Mesenteric fat pad (tissue), 1 donor: ENCODE measurements at places on chromosomes 2 and 18.
A peak's percentile ranks its signal among the peaks of the same experiment; 100 is the strongest.

DNA sequence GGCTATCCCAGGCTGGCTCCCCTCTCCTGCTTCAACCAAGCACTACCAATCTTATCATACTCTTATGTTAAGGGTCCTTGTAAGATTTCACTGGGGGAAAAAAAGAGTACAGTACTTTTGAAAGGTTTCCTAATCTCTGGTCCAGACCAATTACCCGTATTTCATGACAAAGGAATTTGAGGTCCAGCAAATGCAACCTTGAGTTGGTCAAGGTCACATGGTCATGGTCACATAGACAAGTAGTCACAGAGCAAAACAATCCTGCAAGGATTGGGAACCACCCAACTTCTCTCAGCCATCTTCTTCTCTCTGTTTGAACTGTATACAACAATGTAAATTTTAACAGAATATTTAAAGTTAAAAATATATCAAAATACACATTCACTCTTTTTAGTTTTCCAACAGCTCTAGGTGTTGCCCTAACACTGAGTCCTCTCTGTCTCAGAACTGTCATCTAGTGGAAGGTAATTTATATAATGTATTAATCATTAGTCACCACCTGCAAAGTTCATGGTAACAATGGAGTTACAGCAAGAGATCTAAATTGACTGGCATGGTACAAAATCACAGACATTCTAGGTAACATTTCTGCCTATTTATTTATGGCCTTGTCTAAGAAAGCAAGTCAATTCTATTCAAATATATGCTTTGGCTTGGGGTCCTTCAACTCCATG, 21.5 kb downstream of the DTNB start:
- DNase-seq = no peak

- peak; percentile 51 for DNase-seq
Observed at GRCh38 chr2:105765415-105766299, 20.9 kb downstream of the NCK2 start.

DNA sequence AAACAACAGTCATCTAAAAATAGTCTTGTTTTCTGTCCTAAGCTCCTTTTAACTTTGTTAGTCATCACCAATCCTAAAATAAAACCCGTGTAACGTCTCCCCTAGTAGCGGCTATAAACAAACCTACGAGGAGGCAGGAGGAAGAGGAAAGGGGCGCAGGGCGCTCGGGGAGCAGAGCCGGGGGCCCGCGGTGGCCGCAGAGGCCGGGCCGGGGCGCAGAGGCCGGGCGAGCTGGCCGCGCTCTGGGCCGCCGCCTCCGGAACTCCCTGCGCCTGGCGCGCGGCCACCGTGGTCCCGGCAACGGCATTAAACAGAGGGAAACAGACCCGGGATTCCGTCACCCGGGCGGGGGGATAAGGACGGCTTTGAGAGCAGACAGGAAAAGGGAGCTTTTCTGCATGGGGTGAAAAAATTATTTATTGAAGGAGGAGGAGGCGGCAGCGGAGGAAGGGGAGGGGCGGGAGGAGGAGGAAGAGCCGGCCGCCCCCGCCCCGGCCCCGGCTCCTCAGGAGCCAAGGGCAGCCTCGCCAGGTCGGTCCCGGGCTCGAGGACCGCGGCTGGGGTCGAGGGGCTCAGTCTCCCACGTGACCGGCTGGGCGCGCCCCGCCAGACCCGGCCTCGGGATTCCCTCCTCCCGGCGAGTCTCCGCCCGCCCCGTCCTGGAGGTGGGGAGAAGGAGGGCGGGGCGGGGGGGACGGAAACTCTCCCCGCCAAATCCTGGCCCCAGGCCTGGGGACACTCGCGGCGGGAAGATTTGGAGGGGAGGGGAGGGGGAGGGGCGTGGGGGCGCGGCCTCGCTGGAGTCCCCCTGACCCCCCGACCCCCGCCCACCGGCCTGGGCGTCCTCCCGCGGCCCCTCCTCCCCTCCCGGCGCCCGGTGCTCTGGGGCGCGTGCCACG, 1.8 kb upstream of the NFATC1 start:
- peak; percentile 96 for DNase-seq

DNA sequence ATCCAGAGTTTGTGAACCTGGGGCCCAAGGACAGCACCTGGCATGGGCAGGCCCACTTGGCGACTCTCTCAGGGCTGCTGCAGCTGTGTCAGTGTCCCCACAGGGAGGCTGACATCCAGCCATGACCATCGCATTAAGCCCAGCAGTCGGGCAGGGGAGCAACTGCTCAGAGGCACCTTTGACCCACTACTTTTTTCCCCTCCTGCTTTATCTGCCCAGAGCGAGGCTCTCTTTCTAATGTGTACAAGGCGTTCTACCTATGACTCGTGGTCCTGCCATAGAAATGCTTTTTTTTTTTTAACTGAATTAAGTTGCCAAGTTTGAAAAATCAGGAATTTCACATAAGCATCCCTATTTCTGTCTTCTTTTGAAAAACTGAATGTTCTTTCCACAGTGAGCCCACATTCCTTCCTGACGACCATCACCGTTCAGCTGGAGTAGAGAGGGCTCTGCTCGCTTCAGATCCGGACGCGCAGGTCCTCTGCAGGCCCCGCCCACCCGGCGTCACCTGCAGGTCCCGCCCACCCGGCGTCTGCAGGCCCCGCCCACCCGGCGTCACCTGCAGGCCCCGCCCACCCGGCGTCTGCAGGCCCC, 403 bp upstream of the CLUL1 start:
- no peak for DNase-seq

GRCh38 chr2:238879043-238879442, 31.2 kb downstream of the TWIST2 start:
- DNase-seq = no peak

- DNase-seq = no peak
Observed at GRCh38 chr2:105738658-105739241, 6.0 kb upstream of the NCK2 start.

DNA sequence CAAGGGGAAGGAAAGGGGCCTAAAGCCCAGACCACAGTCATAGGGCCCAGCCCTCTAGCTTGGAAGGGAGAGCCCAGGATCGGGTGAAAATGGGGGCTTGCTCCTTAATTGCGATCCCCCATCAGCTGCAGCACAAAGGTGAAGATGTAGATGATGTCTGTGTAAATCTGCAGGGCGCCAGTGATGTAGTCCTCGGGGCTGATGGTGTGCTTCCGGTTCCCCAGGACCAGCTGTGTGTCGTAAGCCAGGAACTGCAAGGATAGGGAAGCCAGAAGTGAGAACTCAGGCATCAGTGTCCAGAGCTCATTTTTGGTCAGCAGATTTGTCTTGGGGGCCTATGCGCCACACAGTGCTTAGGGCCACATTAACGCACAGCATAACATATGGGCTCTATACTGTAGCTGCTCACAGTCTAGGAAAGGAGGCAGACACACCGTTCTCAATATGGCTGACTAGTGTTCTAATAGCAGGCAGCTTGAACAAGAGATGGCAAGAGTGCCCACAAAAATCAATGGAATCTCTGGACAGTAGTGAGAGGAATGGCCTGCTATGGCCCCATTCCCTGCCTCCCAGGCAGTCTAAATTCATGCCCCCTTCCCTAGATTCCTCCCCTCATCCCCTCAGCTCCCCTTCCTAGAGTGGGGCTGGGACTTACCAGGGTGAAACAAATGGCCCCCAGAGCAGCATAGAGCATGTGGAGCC, 5.2 kb downstream of the PNKD start:
- DNase-seq = no peak

DNA sequence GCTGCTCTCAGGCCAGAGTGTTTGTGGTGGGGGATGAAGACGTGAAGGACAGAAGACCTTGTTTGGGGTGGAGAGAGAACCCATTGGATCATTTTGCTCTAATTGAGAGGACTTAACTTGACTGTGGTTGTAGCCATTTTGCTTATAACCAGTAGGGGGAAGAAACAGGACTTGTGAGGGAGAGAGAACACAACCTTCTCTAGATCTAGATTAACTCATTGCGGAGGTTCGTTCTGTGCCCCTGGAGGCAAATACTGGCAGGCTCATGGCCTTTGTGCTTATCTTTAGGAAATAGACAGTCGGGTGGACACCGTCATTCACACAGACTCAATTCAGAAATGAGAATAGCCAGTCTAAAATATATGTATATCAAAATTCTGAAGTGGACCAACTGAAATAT, 147.0 kb upstream of the LHCGR start:
- DNase-seq = no peak

GRCh38 chr2:239236808-239237205, 164.0 kb downstream of the HDAC4 start:
- DNase-seq = no peak

- no peak for DNase-seq
Observed at GRCh38 chr2:191128172-191128910, 22.5 kb downstream of the STAT4 start.

GRCh38 chr2:121530212-121530705, 421 bp upstream of the RNU4ATAC start:
- peak; percentile 93 for DNase-seq

DNA sequence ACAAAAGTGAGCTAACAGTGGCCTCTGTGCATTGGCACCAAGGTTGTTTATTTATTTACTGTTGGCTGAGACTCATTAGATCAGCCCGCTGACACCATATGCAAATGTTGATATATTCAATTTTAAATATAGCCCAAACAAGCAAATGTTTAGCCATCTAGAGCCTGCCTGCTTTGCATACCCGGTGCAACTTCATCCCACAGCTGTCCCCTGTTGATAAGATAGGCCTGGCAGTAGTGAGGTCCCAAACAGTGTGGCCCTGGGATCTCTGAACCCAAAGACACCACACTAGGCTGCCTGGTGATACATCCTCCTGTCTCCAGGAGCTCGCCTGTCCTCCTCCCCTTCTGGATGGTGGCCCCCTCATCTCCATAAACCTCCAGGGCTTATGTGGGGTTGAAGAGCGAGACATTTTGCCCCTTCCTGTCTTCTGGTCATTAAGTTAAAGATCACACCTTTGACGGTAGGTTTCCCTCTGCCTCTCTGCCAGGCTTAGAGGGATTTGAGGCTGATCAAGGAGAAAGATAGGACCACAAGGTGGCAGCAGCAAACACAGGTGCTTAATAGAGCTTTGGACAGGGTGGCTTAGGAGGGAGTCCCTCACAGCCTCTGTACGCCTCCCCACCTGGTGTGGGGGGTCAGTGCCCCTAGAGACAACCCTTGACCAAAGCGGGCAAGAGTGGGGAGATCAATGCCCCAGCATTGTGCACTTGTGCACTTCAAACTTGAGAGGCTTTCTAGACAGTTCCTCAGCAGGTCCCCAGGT, 23.7 kb upstream of the MYO5B start:
- no peak for DNase-seq

DNA sequence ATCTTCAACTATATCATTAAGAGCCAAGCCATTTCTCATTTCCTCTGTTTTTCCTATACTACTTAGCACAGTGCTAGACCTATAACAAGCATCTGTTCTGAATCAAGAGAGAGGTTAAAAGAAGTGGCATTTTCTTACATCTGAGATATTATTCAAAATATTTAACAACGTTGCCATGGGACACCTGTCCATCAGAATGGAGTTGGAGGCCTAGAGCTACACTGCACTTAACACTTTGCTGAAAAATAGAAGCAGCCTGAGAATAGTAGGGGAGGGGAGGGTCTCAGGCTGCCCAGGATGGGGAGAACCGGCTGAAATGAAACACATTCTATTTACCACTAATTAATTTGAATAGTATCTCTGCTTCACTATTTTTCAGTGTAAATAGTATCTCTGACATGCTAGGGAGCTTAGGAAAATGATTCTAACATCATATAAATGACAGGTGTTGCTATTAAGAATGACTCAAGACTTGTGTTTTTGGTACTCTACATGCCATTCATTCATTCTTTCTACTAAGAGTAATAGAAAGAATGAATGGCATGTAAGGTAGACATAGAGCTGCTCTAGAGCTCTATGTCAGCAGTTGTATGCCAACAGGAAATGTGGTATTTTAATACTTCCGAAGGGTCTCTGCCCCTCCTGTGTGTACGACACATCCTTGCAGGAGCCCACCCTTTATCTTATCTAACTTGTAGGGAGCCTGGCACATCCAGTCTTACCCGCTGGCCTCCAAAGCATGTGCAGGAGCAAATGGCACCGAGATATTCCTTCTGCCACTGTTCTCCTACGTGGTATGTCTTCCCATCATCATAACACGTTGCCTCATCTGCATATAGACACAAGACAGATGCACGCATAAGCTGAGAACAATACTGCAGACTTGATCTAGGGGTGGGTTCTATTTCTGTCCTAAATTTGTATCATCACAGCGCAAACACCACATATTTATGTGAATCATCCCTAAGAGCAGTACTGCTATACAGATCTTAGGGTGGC, 52.6 kb downstream of the ATIC start:
- no peak for DNase-seq

DNA sequence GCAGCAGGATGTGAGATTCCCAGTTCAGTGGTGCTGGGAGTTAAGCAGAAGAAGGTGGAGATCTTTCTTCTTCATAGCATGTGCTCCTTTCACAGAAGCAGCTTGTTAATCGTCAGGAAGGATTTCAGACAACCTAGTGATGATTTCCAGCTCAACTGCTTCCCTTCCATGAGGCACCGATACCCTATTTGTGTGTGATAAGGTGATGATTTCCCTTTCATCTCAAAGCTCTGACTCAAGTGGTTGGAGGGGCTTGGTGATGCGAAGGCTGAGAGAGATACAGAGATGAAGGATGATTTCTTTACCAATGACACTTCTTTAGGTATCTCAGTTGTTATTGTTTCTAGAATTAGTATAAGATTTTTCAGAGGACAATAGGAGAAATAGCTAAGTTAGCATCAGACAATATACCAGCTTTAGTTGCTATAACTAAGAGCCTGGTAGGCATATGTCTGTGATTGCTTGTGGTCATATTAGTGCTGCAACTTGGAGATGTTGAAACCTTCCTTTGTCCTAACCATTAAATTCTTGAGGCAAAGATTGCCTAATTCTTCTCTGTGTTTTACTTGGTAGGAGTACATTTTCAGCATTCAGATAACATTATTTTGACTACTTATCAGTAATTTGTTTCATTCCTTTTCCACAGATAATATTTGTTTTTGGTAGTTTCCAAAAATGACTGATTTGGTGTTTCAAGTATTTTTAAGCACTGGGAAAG, 111.3 kb downstream of the PLCL1 start:
- DNase-seq = no peak
